ENCODE measurements at places on chromosomes 16 and 17.

DNA sequence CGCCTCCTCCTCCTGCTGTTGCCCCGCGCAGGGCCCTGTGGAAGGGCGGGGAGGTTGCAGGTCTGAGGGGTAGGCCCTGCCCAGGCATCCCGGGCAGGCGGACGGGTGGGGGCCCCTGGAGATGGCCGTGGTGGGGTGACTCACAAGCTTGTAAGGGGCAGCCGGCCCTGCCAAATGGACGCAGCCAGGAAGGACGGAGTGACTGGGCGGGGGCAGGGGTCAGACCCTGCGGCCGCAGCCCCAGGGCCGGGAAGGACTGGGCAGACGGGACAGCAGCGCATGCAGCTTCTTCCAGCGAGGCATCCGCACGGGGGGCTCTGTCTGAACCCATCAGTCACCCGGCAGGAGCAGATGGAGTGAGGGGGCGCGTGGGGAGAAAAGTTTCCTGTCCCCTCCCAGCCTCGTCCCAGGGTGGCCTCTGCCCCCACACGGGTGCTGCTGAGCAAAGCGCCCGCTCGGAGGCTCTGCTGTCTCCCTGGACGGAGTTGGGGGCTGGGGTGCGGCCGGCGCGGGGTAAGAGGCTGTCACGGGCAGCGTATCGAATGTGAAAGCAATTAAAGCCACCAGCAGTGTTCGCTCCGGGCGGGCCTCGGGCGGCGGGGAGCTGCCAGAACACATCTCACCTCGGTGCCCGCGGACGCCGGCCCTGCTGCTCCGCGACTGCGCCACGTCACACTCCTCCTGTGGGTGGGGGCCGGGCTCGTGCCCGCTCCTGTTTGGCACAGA lies 5.4 kb upstream of the PRR35 start:
- DNase-seq: no peak

DNA sequence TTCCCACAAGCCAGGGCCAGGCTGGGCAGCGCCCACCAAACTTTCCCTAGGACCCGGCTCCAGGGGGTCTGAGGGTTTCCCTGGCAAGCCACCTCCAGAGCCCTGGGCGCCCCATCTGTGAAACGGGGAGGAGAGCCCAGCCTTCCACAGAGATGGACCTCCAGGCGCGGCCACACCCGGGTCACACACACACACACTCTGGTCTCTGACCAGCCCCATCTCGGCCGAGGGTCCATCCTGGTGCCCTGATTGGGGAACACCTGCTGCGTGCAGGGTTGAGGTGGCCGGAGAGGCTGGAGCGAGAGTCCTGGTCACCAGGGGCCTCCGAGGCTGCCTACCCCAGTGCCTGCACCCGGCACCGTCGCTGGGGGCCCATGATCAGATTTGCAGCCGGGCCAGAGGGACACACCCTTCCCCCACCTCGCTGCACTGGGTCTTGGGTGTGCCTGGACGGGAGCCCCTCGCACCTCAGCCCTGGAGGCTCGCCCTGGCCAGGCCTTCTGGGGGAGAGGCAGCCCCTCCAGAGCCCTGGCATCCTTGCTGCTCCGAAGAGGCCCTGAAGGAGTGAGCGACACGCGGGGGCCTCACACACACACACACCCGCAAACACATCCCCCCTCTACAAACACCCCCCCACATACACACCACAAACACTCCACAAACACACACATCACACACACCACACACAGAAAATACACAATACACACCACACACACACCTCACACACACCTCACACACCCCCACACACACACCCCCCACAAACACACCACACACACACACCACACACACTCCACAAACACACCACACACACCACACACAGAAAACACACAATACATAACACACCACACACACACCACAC lies 29.7 kb downstream of the SLC25A10 start:
- no peak for DNase-seq

DNA sequence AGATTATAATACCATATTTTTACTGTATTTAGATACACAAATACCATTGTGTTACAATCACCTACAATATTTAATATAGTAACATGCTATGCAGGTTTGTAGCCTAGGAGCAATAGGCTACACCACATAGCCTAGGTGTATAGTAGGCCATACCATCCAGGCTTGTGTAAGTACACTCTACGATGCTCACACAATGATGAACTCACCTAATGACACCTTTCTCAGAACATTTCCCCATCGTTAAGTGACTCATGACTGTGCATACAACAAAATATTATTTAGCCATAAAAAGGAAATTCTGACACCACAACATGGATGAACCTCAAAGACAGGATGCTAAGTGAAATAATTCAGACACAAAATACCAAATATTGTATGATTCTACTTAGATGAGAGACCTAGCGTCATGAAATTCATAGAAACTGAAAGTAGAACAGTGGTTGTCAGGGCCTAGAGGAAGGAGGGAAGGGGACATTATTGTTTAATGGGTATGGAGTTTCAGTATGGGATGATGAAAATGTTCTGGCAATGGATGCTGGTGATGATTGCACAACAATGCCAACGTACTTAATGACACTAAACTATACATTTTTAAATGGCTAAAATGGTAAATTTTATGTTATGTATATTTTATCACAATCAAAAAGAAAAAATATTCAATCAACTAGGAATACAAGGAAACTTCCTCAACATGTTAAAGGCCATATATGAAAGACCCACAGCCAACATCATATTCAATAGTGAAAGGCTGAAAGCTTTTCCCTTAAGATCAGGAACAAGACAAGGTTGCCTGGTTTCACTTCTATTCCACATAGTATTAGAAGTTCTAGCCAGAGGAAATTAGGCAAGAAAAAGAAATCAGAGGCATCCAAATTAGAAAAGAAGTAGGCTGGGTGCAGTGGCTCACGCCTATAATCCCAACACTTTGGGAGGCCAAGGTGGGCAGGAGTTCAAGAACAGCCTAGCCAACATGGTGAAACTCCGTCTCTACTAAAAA lies 5.9 kb upstream of the C16orf87 start:
- no peak for DNase-seq

- DNase-seq: peak; percentile 65
Observed at GRCh38 chr17:73616120-73616872, 27.9 kb downstream of the SDK2 start.

- DNase-seq: no peak
Observed at GRCh38 chr16:84501077-84501735, 3.3 kb downstream of the MEAK7 start.

DNA sequence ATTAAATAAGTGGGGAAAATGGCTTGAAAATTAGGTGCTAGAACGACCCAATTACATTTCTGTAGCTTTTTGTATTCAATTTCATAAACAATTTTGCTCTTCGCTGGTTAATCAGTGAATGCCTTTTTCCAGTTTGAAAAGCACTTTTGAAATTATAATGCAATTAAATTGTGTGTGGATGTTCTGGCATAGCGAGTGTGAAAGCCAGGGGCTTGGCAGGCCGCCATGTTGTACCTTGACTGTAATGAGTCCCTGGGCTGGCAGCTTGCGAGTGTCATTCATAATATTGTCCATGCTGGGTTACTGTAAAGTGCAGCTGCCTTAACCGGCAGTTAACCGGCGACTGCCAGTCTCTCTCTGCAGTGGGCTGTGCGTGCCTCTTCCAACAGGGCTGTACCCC lies 177.8 kb downstream of the CCDC182 start:
- no peak for DNase-seq

DNA sequence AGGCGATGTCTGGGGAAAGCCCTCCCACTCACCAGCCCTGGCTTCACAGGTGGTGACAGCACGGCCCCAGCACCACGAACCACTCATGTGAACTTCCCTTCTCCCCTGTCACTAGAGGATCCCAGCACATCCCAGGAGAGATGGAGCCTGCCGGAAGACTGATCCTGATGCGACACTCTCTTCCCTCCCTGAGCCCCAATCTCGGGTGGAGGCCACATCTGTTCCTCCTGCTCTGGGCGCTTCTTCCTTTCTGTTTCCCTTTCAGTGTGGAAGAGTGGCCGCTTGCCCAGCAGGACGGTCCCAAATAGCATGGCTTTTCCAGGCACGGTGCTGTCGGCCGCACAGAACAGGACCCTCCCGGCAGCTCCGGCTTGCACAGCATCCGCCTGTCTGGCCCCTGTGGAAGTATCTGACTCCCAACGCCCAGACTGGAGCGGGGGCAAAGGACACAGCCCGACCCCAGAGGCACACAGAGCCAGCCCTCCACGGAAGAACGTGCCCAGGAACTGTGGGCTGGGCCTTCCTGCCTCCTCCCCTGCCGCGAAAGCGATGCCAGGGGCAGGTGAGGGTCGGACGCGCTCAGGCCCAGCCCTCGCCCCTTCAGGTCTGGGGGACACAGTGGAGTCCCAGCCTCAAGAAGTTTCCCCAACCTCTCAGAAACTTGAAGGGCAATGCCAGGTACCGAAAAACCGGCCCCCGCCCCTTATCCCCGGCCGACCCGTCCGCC lies 37.6 kb downstream of the CBFA2T3 start:
- no peak for DNase-seq

DNA sequence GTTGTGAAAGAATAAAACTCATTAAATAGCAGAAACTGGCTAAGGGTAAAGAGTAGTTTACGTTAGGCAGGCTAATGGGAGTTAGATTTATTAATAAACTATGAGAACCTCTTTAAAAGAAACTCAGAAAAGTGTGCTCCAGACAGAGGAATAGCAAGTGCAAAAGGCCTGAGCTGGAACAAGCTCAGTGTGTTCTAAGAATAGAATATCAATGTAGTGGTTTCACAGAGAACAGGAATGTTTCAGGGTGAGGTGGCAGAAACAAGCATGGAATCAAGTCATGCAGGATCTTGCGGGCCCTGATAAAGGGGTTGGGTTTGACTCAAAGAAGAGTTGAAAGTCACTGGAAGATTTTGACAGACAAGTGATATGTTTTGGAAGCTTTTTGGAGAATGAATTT lies 164.0 kb upstream of the HS3ST3A1 start:
- no peak for DNase-seq

DNA sequence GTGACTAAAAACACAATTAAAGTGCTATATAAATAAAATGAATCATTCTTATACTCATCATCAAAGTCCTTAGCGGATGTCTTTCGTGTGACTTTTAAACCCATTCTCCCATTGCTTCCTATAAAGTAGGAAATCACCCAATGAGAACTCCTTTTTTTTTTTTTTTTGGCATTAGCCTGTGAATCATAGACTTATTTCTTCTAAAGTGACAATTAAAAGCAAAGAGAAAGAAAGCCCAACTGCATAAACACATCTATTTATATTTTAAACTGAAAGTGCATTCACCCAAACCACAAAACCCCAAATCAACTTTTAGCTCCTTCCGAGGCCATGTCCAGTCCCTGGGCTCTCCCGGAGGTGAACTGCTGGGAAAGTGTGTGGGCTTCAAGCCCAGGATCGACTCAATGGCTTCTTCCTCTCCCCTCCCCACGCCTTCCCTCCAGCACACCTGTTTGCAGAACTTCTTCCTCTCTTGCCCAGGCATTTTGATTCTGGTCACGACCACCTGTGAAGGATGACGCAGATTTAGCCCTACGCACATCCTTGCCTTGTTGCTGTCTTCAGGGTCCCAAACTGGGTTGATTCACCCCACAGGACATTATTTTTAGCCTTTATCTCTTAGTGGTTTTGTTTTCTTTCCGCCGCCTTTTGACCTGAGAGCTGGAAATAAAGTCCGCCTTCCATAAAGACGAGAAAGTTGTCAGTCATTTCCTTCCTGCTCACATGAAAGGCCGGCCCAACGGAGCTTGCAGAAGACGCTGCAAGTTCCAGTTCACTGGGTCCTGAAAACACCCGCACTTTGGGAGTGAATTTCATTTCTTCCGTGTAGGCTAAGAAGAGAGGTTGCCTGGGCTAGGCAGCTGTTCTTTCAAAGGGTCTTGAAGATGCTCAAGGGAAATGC lies 166.8 kb downstream of the MAP2K6 start:
- no peak for DNase-seq

- peak; percentile 77 for DNase-seq
Observed at GRCh38 chr17:962670-963069, 16.9 kb downstream of the NXN start.

DNA sequence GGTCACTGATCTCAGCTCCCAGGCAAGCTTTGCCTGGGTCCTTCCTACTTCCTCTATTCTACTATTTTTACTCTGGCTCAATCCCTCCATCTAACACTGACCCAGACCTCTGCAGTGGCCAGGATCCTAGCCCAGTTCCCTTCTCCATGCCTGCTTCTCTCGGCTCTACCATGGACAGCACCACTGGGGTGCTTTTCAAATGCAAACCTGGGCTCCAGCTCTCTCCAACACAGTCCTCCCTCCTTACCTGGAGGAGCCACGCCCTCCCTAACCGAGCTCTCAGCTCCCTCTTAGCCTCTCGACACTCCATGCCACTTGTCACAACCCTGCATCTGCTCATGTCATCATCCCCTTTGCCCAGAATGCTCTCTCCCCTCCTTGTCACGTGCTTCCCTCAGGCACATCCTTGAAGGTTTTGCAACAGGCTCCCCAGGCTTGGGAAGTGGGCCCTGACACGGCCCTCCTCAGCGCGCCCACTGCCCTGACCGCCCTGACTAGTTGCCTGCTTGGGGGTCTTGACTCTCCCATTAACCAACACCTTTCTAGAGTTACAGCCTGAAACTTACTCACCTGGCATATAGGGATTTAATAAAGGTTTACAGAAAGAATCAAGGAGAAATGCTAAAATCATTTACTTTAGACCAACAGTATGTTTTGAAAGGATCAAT lies 41.6 kb downstream of the MARF1 start:
- peak; percentile 72 for DNase-seq

DNA sequence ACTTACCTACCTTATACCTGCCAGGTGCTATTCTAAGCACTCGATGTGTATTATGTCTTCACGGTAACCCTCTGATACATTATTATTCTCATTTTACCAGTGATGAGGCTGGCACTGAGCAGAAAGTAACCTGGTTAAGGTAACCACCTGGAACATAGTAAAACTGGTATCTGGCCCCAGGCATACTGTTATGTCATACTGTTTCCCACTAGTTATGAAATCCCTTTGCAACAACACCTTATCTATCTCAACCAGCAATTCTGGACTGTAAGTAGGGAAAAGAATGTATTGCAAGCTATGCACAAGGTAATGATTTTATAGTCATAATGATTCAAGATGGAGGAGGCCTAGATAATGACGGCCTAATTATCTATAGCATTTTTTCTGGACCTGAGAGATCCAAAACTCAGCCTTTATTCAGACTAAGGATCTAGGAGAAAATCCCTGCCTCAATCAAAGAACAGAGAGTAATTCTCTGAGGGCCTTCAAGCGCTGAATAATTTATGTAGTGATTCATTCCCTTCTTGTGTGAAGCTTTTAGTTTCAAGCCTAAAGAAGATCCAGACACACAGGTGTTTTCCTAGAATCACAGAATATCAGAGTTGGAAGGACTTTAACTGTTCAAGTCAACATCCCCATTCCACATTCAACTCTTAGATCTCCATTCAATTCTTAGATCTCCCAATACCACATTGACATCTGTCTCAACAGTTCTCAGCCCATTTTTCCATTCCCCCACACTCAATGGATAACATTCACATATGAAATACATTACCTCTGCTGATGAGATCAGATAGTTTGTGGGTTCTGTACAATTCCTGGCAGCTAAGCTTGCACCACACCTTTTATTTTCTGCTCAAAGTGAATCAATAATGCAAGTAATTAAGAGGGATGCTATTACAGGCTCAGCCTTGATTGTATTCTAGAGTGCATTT lies 14.9 kb upstream of the MMD start:
- DNase-seq: no peak
